ENCODE measurements at places on chromosomes 1 and 21.

DNA sequence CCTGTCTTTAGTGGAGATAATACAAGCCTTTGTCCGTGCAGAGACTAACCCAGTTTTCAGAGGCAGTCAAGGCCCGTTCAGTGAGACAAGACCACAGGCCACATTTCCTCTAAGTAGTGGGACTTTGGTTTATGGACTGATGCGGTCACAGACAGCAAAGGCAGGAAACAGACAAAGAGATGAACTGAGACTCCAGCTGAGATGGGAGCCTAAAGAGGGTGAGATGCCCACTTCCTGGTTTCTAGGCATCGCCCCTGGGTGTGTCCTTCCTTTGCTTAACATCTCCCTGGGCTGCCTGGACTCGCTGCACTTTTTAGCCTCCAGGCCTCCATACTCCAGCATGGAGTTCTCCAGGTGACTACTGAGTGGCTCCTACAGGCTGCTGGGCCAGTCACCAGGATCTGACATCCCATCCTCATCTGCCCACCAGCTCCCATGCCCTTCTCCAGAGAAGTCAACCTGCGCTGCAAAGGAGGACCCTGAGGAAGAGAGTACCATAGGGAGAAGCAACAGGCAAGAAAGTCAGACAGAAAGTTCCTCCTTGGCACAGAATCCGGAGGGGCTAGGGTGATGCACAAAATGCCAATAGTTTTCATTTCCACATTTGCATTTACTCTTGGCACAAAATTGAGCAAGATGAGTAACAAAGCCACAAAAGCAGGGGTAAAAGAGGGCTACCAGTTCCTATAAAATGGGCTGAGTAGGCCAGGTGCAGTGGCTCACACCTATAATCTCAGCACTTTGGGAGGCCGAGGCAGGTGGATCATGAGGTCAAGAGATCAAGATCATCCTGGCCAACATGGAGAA lies 15.1 kb downstream of the THEMIS2 start:
- DNase-seq, result no peak

DNA sequence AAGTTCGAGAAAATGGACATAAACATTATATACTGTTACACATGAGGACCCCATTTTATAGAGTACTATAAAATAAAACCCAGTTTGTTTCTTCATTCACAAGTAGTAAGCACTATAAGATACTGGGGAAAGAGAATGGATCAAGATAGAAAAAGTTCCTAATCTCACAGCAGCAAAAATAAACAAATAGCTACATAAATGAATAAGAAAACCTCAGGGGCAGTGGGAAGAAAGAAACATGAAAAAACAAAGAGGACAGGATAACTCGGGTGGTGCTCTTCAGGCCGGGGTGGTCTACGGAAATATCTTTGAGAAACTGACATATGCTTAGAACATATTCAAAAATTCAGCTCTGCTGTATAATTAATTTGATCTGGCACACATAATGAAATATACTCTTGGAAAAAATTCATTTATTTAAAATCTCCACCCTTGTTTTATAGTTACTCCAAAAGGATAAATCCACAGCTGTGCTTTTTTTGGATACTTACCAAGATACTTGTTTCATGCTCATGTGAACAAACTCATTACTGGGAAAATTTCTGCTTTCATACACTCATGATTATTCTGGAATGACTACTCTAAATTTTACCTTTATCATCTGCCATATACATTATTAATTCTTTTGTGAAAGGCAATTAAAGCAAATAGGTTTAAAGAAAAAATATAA lies 20.0 kb downstream of the CEP170 start:
- peak; percentile 39 for DNase-seq

DNA sequence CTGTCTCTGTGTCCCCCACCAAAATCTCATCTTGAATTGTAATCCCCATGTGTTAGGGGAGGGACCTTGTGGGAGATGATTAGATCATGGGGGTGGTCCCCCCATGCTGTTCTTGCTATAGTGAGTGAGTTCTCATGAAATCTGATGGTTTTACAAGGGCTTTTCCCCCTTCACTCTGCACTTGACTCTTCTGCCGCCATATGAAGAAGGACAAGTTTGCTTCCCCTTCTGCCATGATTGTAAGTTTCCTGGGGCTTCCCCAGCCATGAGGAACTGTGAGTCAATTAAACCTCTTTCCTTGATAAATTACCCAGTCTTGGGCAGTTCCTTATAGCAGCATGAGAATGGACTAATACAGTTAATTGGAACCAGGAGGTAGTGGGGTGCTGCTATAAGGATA lies 137.1 kb upstream of the RAB4A start:
- DNase-seq, result no peak

DNA sequence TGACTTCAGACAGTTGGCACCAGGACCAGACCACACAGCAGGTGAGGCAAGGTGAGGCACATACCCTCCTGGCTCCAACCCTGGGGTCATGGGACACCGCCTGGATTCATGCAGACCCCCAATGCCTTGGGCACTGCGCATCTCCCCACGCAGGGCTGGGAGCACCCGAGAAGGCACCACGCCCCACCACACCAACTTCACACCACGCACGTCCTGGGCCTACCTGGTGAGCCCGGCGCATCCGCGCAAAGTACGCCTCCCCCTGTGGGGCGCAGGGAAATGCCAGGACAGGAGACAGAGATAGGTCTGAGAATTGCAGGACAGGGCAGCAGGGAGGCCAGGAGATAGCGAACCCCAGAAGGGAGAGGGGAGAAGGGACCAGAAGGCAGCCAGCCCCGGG lies 58.5 kb downstream of the LDLRAD2 start:
- no peak for DNase-seq

GRCh38 chr1:40637470-40638007 lies 27.9 kb downstream of the RIMS3 start:
- no peak for DNase-seq

- DNase-seq, result no peak
Measured at GRCh38 chr1:230145505-230145899, 78.5 kb downstream of the GALNT2 start.
